SK-N-DZ (cell line): ENCODE measurements at places on chromosomes 5 and 9.

- DNase-seq, result no peak
Measured at GRCh38 chr5:174145091-174145490, 99.6 kb downstream of the NSG2 start.

DNA sequence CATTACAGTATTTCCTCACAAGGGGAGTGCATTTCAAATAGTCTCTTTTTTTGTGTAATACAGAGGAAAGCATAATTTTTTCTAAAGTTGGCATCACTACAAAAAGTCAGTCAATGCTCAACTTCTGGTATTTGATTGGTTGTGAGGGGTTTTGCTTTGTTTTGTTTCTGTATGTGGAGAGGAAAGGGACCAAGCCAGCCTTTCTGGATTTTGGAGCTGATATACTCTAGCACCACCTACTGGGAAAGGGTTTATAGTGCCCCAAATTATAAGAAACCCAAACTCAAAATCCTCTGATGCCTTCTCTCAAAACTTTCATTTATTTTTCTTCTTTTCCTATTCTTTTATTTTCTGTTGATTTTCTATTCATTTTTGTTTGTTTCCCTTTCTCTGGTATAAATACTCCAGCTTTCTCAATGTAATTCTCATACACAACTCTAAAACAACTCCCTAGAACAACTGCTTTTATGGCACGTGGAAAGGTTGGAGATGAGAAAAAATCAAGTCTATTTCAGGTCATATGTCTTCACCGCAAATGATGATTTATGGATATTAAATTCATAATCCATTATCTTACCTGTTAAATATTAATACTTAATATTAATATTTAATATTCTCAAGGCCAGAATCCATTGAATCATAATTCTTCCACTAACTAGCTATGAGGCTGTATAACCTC, 69.5 kb upstream of the ANXA1 start:
- DNase-seq, result peak; percentile 36

DNA sequence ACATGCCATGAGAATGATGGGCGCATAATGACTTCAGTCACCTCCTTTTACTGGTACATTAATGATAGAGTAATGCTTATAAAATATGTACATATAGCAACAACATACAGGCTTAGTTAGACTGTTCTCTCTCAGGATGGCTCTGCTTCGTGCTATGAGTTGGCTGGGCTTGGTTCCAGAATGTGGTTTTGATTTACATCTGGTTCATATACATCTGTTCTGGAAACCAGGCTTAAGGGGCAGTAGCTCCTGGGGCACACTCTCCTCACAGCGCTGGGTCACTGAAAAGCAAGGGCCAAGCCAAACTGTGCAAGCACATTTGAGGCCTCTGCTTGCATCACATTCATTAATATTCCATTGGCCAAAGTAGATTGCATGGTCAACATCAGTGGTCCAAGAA, 44.9 kb downstream of the PCSK1 start:
- DNase-seq, result no peak

- peak; percentile 58 for DNase-seq
Measured at GRCh38 chr5:177491429-177491945, 5.9 kb downstream of the PDLIM7 start.

DNA sequence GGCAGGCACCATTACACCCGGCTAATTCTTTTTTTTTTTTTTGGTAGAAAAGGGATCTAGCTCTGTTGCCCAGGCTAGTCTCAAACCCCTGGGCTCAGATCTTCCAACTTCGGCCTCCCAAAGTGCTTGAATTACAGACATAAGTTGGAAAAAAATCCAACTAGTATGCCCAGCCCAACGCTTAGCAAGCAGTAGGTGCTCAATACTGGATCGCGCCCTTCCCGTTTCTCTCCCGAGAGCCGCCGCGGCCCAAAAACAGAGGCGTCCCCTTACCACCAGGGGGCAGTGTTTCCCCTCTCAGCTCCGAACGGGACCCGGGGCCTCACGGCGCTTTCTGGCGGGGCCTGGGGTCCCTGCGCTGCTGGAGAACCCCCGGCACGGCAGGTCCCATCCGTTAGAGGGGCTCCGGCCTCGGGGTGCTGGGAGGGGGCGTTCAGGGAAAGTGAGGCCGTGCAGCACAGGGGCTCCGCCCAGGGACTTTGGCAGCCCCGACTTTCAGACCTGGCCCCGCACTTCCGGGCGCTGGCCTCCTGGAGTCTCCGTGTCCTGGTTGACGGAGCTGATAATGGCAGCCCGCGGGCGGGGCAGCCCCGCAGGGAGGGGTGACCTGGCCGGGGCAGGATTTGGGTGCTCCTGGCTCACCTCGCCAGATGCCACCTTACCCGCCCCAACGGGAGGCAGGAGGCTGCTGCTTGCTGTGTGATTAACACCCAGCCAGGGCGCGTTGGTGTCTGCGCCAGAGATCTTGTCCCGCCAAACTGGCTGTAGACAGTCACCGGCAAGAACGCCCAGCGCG, 15.2 kb downstream of the PTGES start:
- DNase-seq, result peak; percentile 73

GRCh38 chr5:24073107-24073506, 565.7 kb downstream of the PRDM9 start:
- DNase-seq, result no peak

DNA sequence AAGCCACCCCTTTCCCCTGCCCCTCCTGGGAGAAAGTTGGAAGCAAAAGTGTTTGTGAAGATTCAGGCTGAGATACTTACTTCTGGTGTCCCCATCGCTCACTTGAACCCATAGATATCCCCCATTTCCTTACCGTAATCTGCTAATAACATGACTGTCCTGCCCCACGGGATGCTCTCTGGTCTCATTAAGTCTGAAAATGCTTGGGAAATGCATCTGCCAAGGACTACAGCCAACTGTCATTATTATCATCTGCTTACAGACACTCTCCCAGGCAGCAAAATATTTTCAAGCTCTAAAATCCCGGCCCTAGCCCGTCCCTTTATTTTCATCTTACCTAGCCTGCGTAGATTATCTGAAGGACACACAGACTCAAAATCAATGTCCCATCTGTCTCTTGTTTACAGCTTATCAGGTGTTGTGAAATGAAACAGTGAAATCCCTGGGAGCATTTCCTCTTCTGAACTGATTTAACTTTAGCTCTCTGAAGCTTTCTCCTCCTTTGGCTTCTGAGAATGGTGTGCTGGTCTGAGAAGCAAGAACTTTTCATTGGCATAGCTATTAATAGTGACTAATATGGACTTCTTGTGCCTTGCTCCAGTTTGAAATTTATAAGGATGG, 126.9 kb upstream of the OSMR start:
- no peak for DNase-seq

DNA sequence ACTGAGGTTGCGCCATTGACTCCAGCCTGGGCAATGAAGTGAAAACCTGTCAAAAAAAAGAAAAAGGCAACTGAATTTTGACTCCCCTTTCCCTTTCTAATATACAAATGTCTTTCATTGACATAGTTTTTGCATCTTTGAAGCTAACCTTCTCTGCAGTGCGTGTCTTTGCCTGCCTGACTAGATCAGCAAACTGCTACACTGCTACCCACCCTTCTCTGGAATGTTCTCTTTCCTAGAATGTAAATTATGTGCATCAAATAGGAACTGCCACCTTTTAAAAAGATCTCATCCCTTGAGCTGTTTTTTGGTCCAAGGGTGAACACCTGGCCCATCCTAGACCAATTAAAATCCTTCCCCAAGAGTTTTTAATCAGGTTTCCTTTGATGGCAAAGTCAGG, 127.6 kb downstream of the SLC28A3 start:
- DNase-seq, result no peak

- DNase-seq, result no peak
Measured at GRCh38 chr9:84366683-84367082, 26.1 kb upstream of the SLC28A3 start.

DNA sequence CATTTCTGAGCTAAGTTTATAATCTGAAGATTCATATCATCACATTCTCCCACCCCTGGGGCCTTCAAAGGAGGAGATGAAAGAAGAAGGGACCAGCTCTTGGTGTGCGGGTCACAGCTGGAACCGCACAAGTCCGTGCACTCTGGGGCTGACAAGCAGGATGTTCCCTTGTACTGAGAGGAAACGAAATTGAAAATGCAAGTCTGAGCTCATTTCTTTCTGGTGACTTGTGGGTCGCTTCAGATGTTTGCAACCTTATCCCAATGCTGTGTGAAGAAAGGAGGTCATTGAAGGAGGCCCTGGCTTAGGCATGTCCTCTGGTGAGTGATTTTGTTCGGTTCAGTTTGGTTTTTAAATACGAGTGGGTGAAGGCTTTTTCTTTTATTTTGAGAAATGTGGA, 59.6 kb downstream of the C9orf152 start:
- no peak for DNase-seq

- DNase-seq, result no peak
Measured at GRCh38 chr9:134811673-134812342, 68.8 kb upstream of the FCN2 start.

DNA sequence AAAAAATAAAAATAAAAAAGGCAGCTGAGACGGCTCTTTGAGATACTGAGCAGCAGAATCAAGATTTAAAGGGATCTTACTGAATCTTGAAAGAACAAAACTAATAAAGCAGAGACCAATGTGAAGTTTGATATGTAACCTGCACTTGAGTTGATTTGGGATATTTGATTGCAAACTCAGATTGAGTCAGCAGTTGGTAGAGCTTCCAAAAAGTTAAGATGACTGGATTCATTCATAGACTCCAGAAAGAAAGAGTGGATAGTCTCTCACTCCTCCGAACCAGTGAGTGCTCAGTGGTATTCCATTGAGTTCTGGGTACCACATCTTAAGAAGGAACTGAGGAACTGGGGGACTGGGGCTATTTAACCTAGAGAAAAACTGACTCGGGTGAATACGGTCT, 52.7 kb upstream of the TESK1 start:
- DNase-seq, result no peak

DNA sequence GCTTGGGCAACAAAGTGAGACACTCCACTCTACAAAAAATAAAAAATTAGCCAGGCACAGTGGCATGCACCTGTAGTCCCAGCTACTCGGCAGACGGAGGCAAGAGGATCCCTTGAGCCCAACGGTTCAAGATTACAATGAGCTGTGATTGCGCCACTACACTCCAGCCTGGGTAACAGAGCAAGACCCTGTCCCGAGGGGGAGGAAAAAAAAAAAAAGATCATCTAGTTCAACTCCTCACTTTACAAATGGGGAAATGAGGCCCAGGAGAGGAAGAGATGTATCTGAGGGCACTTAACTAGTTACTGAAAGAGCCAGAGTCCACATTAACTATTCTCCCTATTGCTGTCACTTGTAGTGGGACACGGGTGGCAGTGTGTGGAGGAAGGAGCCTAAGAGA, 13.8 kb downstream of the PDCL start:
- DNase-seq, result no peak

DNA sequence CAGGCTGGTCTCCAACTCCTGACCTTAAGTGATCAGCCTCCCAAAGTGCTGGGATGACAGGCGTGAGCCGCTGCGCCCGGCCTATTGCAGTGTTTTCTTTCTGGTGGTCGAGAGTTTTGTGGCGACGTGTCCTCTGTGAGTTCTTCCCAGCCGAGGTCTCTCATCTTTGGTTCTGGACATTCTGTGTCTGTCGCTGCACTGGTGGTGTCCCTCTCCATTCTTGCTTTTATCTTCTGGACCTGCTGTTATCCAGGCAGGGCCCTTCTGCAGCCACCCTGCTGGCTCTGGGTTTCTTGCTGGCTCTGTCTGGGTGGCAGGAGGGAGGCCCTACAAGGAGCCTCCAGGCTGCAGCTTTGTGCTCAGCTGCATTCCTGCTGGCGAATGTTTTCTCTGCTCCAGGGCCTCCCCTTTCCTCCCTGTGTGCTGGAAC, 49.1 kb upstream of the EXOC3 start:
- no peak for DNase-seq

GRCh38 chr9:19784136-19784535, 4.7 kb downstream of the SLC24A2 start:
- DNase-seq, result no peak

DNA sequence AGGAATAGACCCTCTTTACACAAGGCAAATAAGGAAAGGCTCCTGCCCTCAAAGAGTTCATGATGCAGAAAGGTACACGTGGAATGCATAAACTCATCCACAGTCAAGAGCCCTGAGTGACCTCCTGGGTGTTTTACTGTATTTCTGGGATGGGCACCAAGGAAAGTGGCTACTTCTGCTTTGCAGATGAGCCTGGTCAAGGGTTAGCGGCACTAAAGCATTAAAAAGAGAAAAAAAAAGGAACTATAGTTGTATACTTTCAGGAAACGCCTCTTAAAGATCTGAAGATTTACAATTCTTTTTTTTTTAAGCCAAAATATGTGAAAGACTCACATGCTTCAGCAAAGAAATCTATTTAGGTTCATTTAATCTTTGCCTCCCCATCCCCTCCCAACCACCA, 366.2 kb upstream of the PDE4D start:
- DNase-seq, result no peak

DNA sequence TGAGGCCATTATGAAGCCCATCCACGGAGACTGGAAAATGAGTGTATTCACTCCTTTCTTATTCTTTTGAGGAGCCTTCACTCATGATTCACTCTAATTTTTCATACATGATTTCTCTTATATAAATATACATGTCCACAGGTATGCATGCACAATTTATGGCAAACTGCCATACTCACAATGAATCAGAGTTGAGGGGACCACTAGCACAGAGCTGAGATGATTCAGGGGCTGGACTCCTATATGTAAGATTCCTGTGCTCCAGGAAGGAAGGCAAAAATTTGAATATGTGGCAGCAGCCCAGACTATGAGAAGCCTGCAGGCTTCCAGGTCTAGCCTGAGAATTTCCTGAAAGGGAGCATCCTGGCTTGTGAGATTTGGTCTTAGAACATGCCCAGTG, 484.6 kb downstream of the PRELID2 start:
- DNase-seq, result no peak

GRCh38 chr5:175195698-175196656, 248.0 kb downstream of the DRD1 start:
- no peak for DNase-seq

GRCh38 chr5:139954022-139954421, 89.1 kb downstream of the NRG2 start:
- no peak for DNase-seq

DNA sequence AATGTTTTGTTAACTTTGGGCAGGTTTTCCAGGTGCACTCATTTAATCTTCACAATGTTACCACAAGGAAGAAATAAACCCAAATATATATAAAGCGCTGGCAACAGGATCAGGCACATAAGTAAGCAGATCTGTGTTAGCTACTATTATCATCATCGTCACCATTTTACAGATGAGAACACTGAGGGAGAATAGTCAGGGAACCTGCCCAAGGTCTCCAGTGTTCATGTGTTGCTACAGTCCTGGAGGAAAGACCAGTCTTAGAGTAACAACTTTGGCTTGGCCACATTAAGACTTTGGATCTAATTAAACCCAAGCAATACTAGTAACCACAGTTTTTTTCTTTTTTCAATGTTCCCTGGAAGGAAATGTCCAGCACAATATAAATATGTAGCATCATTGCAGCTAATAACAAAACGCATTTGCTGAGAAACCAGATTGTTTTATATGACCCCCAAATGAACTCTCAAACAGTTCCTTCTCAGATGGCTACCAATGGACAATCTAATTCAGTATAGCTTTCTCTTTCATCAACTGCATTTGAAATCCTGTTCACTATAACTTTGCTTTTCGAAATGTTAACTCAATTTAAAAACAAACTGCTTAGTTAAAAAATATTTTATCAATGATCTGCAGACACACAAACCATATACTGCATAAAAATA, 11.8 kb downstream of the NREP start:
- DNase-seq, result no peak

GRCh38 chr5:5481206-5481605, 58.7 kb downstream of the ICE1 start:
- no peak for DNase-seq
